Activated T-helper 1 cell treated with anti-CD3 and anti-CD28 coated beads, Interleukin-2, amount 50 U/mL, for 16 hours (primary cell): ENCODE measurements at places on chromosomes 12 and 14.

DNA sequence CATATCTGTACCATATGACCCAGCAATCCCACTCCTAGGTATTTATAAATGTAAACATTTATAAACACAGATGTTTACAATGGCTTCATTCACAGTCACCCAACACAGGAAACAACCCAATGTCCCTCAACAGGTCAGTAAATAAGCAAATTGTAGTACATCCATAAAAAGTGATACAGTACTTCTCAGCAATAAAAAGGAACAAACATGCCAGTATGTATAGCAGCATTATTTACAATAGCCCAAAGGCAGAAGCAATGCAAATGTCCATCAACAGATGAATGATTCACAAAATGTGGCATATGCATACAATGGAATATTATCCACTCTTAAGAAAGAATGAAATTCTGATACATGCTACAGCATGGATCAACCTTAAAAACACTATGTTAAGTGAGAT, 27.6 kb upstream of the MAP3K9 start:
- DNase-seq: no peak

GRCh38 chr14:64614805-64615391, 65.1 kb downstream of the PPP1R36 start:
- DNase-seq: no peak

DNA sequence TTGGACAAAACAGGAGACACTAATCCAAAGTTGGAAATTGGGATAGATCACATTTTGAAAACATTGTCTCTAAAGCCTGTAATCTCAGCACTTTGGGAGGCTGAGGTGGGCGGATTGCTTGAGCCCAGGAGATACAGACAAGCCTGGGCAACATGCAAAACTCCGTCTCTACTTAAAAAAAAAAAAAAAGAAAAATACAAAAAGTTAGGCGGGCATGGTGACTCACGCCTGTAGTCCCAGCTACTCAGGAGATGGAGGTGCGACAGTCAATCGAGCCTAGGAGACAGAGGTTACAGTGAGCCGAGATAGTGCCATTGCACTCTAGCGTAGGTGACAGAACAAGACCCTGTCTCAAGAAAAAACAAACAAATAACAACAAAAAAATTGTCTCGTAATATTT, 152.1 kb downstream of the MGAT4C start:
- no peak for DNase-seq

GRCh38 chr14:21107283-21107800, 6.5 kb downstream of the TMEM253 start:
- no peak for DNase-seq
